Aorta (tissue), 5 donors: ENCODE measurements at places on chromosomes 16 and 17. TPM values are rescaled to one million over a fixed set of nuclear protein-coding genes. Genes with fewer than 3 reads are reported as not detected.

FAHD1 gene
- 7.4 TPM for total RNA-seq

LITAFD gene
- total RNA-seq, result not detected

AIPL1 gene
- not detected for total RNA-seq

RGS9 gene
- total RNA-seq, result 3.0 TPM

CAMKK1 gene
- 11.2 TPM for total RNA-seq

HIC1 gene
- total RNA-seq, result 69.2 TPM

GRCh38 chr17:45873728-45874127 lies 20.6 kb upstream of the MAPT start:
- no peak overlapping the region for H3K4me3 ChIP-seq
- no peaks in the 10 kb centered on the region for H3K4me1 ChIP-seq
- H3K36me3 ChIP-seq, result no peaks in the 10 kb centered on the region
- no peak for DNase-seq

GRCh38 chr17:82876149-82876548 lies 36.3 kb upstream of the ZNF750 start:
- H3K27ac ChIP-seq, result no peak overlapping the region
- no peaks in the 10 kb centered on the region for H3K27me3 ChIP-seq
- no peaks in the 10 kb centered on the region for H3K4me1 ChIP-seq
- no peak overlapping the region for H3K4me3 ChIP-seq
- H3K36me3 ChIP-seq, result no peaks in the 10 kb centered on the region

DNA sequence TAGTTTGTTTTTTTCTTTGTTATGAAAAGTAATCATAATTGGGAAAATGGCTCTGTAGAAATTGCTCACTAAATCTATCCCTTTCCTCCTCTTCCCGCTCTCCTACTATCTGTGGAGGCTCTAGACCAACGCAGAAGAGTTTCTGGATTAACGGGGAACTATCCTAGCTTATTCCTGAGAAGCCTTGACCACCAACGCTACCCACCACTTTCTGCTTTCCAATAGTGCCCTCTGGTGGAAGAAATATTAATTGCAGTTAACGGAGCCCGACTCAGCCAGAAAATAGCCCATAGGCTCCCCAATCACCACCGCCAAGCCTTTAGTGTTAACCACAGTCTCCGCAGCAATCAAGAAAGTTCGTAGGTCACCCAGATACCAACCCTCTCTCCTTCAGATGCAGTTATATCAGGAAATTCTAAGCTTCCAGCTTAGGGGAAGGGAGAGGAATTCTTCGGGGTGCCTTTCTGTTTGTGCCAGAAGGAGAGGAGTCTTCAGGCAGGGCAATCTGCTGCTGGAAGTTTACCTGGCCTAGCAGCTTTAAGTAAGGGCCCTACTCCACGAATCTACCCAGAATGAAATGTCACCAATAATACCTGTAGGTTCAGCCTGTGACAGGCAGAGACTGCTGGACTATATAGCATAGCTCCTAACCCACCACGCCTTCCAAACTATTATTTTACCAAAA lies 23.0 kb upstream of the NSRP1 start:
- H3K27ac ChIP-seq, result no peak overlapping the region
- H3K27me3 ChIP-seq, result no peaks in the 10 kb centered on the region
- H3K4me1 ChIP-seq, result peaks cover 6% of the 10 kb centered on the region
- H3K36me3 ChIP-seq, result no peaks in the 10 kb centered on the region
- DNase-seq, result no peak
- H3K4me3 ChIP-seq, result no peak overlapping the region

- no peaks in the 10 kb centered on the region for H3K36me3 ChIP-seq
- no peak overlapping the region for H3K27ac ChIP-seq
- DNase-seq, result no peak
- H3K4me3 ChIP-seq, result no peak overlapping the region
Measured at GRCh38 chr17:77356690-77357201, 216.0 kb downstream of the SEC14L1 start.

GRCh38 chr16:85947230-85948137 lies 48.5 kb downstream of the IRF8 start:
- no peaks in the 10 kb centered on the region for H3K36me3 ChIP-seq
- no peak for DNase-seq
- no peak overlapping the region for H3K27ac ChIP-seq
- H3K4me1 ChIP-seq, result no peaks in the 10 kb centered on the region
- no peak overlapping the region for H3K4me3 ChIP-seq

GRCh38 chr17:78014646-78015045 lies 56.1 kb downstream of the TNRC6C start:
- no peaks in the 10 kb centered on the region for H3K27me3 ChIP-seq
- H3K4me3 ChIP-seq, result no peak overlapping the region
- H3K27ac ChIP-seq, result no peak overlapping the region
- no peak for DNase-seq

- H3K4me3 ChIP-seq, result no peak overlapping the region
- H3K27me3 ChIP-seq, result no peaks in the 10 kb centered on the region
- DNase-seq, result peak; percentile 76
Measured at GRCh38 chr17:83202002-83203000, 122.9 kb downstream of the METRNL start.

- H3K36me3 ChIP-seq, result no peaks in the 10 kb centered on the region
- H3K27me3 ChIP-seq, result no peaks in the 10 kb centered on the region
- H3K27ac ChIP-seq, result no peak within 1 kb of the TSS
Measured at GRCh38 chr16:56632156-56632847, at the start of gene MT1M. TSS of gene MT1M (plus strand) at chr16:56632659. CDS start at chr16:56632732, 73 bp downstream.
